Naive B cell (primary cell): ENCODE measurements at places on chromosomes 2 and 18. TPM values are rescaled to one million over a fixed set of nuclear protein-coding genes. Genes with fewer than 3 reads are reported as not detected.

DNA sequence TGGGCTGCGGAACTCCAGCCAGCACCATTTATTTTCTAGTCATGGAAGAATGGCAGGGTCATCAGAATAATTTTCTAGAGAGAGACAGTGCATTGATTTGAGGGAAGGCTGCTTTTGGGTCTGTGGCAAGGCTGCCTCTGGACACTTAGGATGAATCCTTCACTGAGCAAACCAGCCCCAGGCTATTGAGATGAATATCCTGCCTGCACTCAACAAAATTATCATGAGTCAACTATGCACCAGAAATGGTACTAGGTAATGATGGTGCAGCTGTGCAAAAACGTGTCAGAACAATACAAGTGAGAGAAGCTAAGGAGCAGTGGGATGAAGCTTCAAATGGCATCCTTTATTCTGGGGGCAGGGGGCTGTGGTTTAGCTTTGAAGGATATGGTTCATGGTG is 115.8 kb downstream of the SPHKAP start:
- no peak for DNase-seq

DNA sequence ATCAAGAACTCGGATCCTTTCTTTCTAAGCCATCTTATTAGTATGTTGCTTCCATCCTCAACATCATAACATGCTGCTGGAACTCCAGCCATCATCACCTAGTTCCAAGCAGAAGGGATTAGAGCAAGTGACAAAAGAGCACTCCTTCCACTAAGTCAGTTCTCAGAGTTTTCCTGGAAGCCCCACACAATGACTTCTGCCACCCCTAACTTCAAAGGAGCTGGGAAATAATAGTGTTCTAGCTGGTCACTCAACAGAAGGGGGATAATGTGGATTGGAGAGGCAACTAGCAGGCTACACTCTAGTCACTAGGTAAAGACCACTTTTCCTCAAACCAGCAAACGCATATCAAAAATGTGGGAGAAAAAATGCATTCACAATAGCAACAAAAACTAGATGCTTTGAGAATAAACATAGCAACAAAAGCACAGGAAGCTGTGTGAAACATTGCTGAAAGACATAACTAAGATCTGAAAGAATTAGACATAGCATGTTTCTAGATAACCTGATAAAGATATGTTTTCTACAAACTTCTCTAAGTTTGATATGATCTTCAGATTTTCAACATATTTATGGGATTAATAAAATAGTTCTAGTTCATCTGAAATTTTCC is 39.5 kb downstream of the COX7A2L start:
- no peak for DNase-seq

DNA sequence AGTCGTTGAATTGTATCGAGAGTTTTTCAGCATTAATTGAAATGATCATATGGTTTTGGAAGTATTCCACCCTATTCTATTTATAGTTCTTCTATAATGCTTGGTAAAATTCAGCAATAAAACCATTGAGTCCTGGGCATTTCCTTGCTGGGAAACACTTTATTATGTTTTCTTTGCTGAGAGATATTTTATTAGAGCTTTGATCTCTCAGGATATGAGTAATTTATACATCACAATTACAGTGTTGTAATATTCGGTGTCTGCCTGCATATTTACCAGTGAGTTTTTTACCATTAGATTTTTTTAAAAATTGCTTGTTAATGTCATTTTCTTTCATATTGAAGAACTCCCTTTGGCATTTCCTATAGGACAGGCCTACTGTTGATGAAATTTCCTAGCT is 402.7 kb upstream of the FSIP2 start:
- DNase-seq = no peak

- DNase-seq = no peak
Observed at GRCh38 chr18:63888470-63889190, 1.1 kb downstream of the SERPINB2 start.

DNA sequence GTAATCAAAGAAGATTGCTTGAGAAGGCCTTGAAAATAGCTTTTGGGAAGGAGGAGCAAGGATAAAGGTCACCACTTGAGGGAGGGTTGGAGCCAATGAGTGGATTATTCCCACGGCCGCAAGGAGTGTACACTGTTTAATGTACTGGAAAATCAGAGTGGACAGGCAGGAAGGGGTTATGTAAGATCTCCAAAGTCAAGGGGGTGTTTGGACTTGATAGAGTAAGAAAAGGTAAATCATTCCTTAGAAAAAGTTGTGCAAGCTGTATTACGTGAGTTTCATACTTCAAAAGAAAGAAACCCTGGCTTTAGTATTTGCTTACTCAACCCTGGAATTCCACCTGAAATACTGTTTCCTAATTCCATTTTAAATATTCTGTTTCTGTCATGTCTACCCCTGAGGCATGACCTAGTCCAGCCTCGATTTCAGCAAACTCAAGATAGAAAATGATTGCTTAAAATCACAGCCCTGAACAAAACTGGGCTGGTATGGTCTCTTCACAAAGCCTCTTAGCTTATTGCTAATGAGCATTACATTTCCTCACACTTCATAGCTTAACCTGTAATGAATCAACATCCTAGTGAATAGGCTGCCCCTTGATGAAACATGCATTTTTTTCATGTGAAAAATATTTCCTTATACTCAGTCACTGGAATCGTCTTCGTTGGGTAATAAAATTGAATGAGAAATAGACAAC is 1.1 kb downstream of the MREG start:
- DNase-seq = no peak

Gene C2orf66
- polyA plus RNA-seq = not detected

Gene ERBB4
- not detected for polyA plus RNA-seq
